ENCODE measurements at places on chromosomes 3 and 15.

DNA sequence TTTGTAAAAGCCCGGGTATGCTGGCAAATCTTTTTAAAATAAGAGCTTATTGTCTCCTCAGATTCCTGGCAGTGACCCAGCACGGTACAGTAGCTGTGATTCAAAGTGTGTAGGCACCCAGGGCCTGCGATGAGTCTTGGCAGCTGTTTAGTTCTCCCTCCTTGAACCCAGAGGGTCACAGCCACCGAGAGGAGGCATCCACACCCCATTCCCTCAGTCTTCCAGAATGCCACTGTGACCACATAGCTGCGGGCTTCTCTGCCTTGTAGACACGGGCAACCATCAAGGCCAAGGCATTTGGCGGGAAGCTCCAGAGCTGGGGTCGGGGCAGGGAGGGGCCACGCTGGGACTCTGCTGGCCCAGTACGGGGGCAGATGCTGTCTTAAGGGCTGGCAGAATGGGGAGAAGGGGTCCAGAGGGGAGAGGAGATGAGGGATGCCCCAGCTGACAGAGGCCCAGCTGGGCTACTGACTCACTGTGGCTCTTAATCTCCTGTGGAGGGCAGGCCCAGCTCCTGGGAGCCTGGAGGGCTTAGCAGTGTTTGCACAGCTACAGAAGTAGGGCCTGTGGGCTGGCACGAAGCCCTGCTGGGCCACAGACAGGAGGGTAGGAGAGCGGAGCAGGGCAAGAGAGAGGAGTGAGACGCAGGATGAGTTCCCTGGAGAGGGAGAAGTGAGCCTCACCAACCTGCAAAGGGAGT lies 68.8 kb upstream of the DLG1 start:
- no peak for DNase-seq

DNA sequence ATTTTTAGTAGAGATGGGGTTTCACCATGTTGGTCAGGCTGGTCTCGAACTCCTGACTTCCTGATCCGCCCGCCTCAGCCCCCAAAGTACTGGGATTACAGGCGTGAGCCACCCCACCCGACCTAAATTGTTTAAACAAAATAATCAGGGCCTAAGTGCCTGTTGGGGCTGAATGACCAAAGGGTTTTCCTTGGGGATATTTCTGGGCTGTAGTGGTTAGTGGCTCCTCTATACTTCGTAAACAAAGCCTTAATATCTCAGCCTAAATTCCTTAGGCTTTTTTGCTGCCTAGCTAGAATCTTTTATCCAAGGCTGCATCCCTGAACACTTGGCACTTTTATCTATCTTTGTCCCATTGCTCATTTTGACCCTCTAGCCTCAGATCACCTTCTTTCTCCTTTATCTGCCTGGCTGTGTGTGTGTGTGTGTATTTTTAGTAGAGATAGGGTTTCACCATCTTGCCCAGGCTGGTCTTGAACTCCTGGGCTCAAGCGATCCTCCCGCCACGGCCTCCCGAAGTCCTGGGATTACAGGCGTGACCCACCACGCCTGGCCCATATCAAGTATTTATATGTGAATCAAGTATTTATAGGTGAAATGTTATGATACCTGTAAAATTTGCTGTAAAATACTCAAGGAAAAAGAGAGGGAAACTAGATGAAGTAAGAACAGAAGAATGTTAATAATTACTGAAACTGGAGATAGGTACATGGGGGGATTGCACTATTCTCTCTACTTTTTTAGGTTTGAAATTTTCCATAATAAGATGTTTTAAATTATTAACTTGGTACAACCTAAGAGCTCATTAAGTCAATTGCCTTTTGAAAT lies 1.8 kb downstream of the NUSAP1 start:
- no peak for DNase-seq

GRCh38 chr3:33447958-33448357 lies 7.8 kb upstream of the UBP1 start:
- DNase-seq, result no peak

- peak; percentile 11 for DNase-seq
Observed at GRCh38 chr3:69085168-69085832, 563 bp downstream of the ARL6IP5 start.

GRCh38 chr15:66251790-66252684 lies 1.5 kb downstream of the MEGF11 start:
- peak; percentile 31 for DNase-seq

DNA sequence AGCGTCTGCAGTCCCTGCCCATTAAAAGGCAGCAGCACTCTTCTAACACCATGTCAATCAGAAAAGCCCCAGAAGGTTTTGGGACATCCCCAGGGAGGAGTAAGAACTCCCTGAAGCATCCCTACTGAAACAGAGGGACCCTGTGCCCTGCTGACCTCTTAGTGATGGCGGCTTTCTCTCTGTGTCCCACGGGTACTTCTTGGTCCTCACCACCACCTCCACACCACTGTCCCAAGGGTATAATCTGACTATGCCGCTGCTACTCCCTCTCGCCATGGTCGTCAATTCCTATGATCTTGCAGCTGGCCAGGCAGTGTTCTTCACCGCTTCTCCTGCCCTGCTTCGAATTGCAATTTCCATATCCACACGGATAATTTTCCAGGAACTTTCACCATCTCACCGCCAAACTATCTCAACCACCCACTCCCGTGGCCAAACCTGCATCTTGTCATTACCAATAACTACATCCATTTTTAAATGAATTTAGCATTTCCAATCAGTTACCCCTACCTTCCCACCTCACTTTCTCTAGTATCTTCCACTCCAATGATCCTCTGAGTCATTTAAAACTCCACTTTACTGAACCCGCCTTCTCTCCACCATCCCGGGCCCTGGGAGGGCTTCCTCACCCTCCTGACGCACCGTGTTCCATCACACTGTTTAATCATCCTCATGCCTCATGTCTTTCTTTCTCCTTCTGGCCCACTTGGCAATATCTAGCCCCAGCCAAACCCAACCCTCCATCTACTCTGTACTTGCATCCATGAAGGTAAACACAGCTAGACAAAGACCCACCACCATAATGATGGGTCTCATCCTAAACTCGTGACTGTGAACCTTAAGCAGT lies 23.7 kb downstream of the PRR23E start:
- DNase-seq, result no peak

- no peak for DNase-seq
Observed at GRCh38 chr3:12400616-12401194, 83.6 kb upstream of the TSEN2 start.

DNA sequence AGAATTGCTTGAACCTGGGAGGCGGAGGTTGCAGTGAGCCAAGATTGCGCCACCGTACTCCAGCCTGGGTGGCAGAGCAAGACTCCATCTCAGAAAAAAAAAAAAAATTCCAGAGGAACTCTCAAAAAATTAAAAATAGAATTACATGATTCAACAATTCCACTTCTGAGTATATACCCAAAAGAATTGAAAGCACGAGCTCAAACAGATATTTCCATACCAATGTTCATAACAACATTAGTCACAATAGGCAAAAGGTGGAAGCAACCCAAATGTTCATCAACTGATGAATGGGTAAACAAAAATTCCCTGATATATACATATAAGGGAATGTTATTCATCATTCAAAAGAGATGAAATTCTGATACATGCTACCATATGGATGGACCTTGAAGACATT lies 16.9 kb upstream of the MORF4L1 start:
- DNase-seq, result no peak

GRCh38 chr3:187264021-187264420 lies 27.5 kb downstream of the MASP1 start:
- DNase-seq, result no peak

DNA sequence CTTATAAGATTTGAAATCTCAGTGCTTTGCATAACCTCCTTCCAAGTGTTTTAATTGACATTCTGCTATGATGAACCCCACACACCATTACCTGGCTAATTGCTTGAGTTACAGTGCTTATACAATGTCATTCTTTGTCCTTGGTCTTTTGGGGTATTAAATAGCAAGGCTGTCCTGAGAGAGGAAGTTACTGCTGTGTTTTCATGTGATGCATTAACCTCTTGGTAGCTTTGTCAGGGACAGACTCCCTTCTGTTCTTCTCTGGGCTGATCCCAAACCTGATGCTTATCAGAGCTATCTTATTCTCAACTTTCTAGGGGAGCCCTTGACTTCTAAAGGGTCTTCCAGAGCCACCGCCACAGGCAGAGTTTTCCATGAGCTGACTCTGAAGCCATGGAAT lies 12.4 kb upstream of the OTOL1 start:
- DNase-seq, result no peak

- DNase-seq, result no peak
Observed at GRCh38 chr15:79403501-79403900, 28.6 kb upstream of the MINAR1 start.

DNA sequence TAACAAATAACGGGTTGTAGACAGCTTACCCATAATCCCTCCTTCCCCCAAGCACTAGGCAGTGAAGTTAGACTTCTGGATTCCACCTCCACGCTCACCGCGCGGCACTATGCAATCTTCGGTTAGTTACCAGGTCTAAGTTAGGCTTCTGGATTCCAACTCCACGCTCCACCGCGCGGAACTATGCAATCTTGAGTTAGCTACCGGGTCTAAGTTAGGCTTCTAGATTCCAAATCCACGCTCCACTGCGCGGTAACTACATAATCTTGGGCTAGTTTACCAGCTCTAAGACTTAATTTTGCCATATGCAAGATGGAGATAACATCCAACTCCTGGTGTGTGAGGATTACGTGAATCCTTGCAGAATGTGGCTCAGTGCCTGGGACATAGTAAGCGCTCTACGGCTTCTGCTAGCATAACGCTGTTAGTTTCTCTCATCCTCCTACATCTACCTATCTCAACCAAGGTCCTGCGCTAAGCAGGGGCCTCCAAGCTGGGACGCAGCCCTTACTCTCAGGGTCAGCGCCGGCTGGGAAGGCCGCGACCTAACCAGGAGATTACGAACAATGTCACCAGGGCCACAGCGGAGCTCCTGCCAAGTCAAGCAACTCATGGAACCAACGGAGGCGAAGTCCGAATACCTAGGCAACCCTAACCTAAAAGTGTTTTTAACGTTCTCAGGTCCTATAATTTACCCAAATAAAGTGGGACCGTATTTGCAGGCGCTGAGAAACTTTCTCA lies 497 bp upstream of the RPLP1 start:
- no peak for DNase-seq

DNA sequence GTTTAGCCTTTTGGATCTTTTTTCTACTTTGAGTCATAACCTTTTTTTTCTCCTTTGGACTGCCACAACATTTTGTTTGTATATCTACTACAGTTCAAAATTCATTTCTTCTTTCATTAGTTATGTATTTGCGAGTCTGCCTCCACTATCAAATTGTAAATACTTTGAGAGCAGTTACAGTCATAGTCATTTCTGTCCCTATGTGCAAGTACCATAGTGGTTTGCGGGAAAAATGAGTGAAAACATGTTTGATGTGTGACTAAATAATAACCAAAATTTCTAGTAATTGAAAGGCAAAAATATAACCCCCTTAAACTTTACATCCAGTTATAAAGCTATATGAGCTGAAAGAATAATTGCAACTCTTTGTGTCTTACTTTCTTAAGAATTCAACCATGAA lies 45.8 kb upstream of the CCDC50 start:
- DNase-seq, result peak; percentile 27

- DNase-seq, result no peak
Observed at GRCh38 chr3:177441276-177441812, 244.1 kb upstream of the TBL1XR1 start.

DNA sequence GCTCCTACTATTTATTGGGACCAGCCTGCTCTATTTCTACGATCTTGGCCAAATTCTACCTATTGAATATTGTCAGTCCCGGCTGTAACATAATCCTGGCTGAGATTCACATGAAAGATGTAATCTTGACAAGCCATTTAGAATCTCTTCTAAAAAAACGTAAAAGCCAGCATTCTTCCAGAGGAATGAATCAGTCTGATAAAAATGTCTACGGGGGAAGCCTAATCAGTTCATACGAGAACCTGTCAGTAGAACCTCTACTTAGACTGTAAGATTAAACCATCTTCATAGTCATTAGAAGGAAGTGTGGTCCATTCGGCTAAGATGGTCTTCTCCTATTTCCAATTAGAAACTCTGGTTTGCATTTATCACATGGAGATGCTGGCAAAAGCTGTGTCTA lies 147.2 kb upstream of the WNT5A start:
- no peak for DNase-seq

GRCh38 chr15:44728576-44729407 lies 7.5 kb upstream of the TRIM69 start:
- peak; percentile 99 for DNase-seq

DNA sequence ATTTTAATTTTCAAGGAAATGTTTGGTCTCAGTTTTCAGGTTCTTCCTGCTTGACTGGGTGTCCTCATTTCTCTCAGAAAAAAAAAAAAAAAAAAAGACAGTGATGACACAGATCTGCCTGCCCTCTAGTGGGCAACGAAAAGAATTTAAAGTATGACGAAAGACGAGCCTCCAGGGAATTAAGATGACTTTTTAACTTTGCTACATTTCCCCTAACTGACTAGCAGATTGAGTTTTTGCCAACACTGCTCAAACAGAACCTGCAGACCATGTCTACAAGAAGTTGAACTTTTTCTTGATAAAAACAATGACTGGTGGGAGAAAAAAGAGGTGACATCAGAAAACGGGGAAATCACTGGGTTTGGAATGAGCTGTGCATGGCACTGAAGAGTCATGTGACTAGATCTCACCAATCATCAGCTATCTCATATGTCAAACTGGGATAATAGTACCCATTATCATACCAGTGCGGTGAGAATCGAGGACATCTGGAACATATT lies 40.8 kb downstream of the EOMES start:
- DNase-seq, result peak; percentile 51

GRCh38 chr3:190070622-190071347 lies 49.9 kb downstream of the P3H2 start:
- no peak for DNase-seq

DNA sequence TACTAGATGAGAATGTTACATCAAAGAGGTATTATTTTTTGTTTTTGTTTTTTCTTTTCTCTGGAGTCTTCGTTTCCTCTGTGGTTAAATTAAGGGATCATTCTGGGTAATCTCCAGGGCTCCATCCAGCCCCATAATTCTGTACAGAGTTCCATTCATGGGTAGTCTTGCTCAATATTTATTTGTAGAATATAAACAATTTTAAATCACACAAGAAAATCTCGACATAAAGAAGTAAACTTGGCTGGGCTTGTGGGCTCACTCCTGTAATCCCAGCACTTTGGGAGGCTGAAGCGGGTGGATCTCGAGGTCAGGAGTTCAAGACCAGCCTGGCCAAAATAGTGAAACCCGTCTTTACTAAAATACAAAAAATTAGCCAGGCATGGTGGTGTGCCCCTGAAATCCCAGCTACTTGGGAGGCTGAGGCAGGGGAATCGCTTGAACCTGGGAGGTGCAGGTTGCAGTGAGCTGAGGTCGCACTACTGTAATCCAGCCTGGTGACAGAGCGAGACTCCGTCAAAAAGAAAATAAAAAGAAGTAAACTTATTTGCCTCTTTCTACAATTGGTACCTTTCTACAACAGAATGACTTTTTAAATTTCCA lies 166.8 kb upstream of the TGFBR2 start:
- no peak for DNase-seq

- no peak for DNase-seq
Observed at GRCh38 chr15:31295658-31296057, 31.0 kb upstream of the KLF13 start.

GRCh38 chr15:72492733-72493132 lies 18.6 kb downstream of the ARIH1 start:
- DNase-seq, result no peak

Measured in activated CD4-positive, alpha-beta T cell treated with anti-CD3 and anti-CD28 coated beads, Interleukin-2, Interleukin-4, amounts not matched to agents 100 ng/mL and 50 ng/mL, durations not matched to agents 16 hours and 8 hours (primary cell).